Liver (tissue), 10 donors: ENCODE measurements at places on chromosomes 16 and 17.

GRCh38 chr17:48385319-48385718, 44.7 kb downstream of the SKAP1 start:
- no peak for DNase-seq

DNA sequence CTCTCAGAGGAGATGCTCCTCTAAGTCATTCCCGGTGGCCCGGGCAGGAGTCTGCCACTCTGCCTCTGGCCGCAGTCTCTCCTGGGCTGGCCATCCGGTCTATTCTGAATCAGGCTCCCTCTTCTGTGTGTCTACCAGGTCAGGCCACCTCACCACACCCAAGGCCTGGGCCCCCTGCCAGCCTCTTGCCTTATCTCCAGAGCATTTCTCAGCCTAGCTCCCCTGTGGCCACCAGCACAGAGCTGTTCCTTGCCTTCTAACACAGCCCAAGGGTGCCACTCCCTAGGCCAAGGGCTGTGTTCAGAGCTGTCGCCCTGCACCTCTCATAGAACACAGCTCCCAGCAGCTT, 55.3 kb downstream of the MYO18A start:
- DNase-seq, result peak; percentile 70

GRCh38 chr17:46053911-46054534, 55.0 kb downstream of the STH start:
- no peak for DNase-seq

DNA sequence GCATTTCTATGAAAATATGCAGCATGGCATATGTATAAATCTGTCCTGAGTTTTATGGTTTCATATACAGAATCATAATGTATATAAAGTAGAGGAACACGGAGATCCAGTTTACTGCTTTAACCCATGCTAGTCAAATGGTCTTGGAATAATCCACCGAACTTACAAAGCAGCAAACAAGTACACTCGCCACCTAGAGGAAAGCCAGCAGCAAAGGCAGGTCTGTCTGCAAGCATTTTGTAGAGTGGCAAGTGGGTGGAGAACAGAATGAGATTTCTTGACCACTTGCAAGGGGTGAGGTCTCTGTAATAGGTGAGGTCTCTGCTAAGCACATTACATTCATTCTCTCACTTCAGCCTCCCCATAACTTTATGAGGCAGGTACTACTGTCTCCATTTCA, 308.3 kb downstream of the CA10 start:
- DNase-seq, result no peak

DNA sequence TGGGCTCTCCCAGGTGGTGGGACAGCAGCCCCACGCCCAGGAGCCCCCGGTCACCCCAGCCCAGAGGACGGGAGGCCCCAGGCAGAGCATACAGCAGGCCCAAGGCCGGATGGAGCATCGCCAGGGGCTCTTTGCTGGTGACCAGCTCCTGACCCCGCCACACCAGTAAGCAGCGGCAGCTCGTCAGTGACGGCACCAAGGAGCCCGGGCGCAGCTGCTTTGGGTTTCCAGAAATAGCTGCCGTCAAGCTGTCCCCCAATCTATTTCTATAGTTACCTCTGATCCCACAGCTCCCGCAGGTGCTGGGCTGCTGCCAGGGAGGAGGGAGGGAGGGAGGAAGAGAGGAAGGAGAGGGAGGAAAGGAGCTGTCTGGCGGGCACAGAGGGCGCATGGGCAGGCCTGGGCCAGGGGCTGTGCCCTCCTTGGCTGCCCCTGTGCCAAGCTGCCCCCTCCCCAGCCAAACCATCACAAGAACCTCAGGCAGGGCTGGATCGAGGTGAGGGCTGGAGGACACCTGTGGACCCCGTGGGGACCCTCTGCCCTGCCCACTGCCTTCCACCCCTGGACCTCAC, 10.8 kb upstream of the RASD1 start:
- DNase-seq, result no peak

DNA sequence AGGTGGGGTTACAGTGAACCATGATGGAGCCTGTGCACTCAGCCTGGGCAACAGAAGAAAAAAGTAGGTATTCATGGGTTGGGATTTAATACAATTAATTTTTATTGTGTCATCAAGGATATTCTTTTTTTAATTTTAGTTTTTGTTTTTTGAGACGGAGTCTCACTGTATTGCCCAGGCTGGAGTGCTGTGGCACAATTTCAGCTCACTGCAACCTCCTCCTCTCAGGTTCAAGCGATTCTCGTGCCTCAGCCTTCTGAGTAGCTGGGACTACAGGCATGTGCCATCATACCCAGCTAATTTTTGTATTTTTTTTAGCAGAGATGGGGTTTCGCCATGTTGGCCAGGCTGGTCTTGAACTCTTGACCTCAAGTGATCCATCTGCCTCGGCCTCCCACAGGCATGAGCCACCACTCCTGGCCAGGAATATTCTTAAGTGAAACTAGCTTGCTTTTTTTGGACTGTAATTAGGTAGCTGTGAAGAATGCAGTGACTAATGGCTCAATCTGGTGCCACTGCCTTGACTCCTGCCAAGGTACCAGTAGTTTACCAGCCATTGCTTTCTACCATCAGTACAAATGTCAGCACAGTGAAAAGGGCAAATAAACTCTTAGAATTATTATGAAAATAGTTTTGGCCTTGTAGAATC, 4.8 kb downstream of the PPM1D start:
- no peak for DNase-seq

GRCh38 chr16:1543085-1543896, 9.8 kb downstream of the TMEM204 start:
- no peak for DNase-seq

- DNase-seq, result no peak
Observed at GRCh38 chr17:17152385-17152784, 53.7 kb downstream of the PLD6 start.

DNA sequence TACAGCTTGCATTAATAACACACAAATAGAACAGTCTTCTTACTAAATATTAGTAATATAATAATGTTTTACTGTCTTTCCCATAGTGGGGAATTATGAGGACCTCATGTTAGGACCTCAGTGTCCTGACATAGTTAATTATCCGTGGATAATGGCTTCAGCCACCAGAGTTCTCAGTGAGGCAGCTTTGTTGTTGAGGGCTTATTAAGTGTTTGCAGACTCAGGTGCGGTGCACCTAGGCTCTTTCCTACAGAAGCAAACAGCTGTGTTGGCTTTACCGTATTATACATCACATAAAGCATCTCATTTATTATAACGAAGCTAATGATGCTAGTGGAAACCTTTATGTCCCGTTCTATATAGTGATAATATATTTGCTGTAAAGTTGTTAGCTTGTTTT, 246.7 kb downstream of the FTO start:
- DNase-seq, result no peak

- DNase-seq, result no peak
Observed at GRCh38 chr17:31371511-31372097, 19.9 kb upstream of the RAB11FIP4 start.

- DNase-seq, result no peak
Observed at GRCh38 chr17:1050246-1050995, 53.5 kb downstream of the TIMM22 start.
